ENCODE measurements at places on chromosomes 4 and X.

GRCh38 chr4:1542516-1543320, 136.5 kb upstream of the NKX1-1 start:
- H3K4me3 ChIP-seq = no peak overlapping the region
- DNase-seq = no peak
- peaks cover 4% of the 10 kb centered on the region for H3K27me3 ChIP-seq
- no peak overlapping the region for H3K27ac ChIP-seq

DNA sequence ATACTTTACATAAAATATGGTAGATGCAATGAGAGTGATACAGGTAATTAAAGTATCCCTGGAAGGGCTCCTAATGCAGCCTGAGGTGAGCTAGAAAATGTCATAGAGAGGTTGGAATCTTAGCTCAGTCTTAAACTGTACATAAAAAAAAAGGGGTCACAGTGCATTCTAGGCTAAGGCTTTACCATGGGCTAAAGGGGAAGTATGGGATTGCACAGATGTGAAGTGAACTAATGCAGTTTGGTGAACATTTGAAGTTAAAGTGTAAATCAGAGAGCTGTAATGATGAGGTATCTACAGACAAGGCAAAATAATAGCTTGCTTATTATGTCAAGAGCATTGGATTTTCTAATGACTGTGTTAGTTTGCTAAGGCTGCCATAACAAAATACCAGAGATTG, 405.9 kb downstream of the ADGRL3 start:
- H3K27me3 ChIP-seq = no peaks in the 10 kb centered on the region
- DNase-seq = no peak
- no peaks in the 10 kb centered on the region for H3K36me3 ChIP-seq
- H3K27ac ChIP-seq = no peak overlapping the region
- no peaks in the 10 kb centered on the region for H3K4me1 ChIP-seq

- H3K27me3 ChIP-seq = no peaks in the 10 kb centered on the region
- H3K4me1 ChIP-seq = no peaks in the 10 kb centered on the region
- no peak for DNase-seq
- H3K27ac ChIP-seq = no peak overlapping the region
- H3K4me3 ChIP-seq = no peak overlapping the region
Observed at GRCh38 chr4:6368096-6368495, 98.4 kb downstream of the WFS1 start.

GRCh38 chr4:83082777-83083176, 31.8 kb downstream of the PLAC8 start:
- H3K4me3 ChIP-seq = no peak overlapping the region
- peaks cover 6% of the 10 kb centered on the region for H3K36me3 ChIP-seq
- no peak overlapping the region for H3K27ac ChIP-seq
- H3K4me1 ChIP-seq = peaks cover 29% of the 10 kb centered on the region
- peak; percentile 58 for DNase-seq
- H3K27me3 ChIP-seq = no peaks in the 10 kb centered on the region

- no peak overlapping the region for H3K4me3 ChIP-seq
- no peak overlapping the region for H3K27ac ChIP-seq
- no peaks in the 10 kb centered on the region for H3K27me3 ChIP-seq
- no peaks in the 10 kb centered on the region for H3K4me1 ChIP-seq
- no peak for DNase-seq
- no peaks in the 10 kb centered on the region for H3K36me3 ChIP-seq
Observed at GRCh38 chr4:129822701-129823100, 726.7 kb downstream of the C4orf33 start.

DNA sequence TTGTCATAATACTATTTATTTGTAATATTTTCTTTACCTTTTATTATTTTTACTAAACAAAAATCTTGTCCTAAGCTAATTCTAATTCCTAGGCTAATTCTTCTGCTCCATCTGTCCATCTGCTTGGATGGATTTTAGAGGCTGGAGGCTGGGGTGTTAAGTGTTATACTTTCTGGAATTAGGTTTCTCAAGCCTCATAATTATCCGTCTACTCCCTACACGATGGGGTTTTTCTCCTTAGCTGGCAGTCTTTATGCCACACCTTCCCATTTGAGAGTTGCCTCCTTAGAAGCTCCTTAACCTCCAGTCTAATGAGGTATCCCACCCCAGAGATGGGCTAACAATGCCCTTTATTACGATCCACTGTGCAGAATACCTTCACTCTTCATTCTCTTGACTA, 37.6 kb upstream of the LGI2 start:
- H3K4me3 ChIP-seq = no peak overlapping the region
- H3K36me3 ChIP-seq = no peaks in the 10 kb centered on the region
- H3K4me1 ChIP-seq = no peaks in the 10 kb centered on the region
- DNase-seq = no peak
- no peak overlapping the region for H3K27ac ChIP-seq

DNA sequence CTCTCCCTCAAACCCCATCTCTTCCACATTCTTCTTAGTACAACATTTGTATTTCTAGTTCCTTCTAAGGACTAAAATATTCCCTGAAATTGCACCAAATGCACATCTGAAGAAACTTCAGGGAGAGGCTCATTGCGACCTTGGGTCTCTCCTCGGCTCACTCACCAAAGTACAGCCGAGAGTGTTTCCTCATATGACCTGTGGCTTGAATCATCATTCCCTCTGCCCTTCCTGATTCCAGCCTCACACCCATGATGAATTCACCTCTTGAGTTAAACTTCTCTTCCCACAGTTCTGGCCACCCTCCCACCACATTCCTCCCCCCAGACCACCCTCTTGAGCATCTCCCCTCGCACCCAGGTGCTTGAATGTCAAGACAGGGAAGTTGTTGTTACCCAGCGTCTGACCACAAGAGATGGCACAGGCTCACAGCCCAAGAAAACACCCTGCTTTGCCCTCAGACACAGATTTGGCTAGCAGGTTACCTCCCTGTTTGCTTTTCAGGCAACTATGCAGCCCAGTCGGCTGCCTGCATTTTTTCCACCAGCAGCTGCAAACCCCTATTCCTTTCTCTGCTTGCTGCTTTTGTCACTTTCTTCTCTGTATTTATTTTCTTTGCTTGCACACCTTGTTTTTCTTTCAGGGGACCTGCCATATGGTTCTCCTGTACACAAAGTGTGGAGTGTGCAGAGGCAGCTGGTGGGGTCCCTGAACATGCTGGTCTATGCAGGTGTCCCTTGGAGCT, 214.8 kb downstream of the SPATA18 start:
- no peaks in the 10 kb centered on the region for H3K36me3 ChIP-seq
- no peak for DNase-seq
- no peak overlapping the region for H3K4me3 ChIP-seq
- H3K27ac ChIP-seq = no peak overlapping the region
- H3K27me3 ChIP-seq = no peaks in the 10 kb centered on the region

All from activated CD8-positive, alpha-beta memory T cell treated with anti-CD3 and anti-CD28 coated beads, Interleukin-2, amount 10 ng/mL, durations not matched to agents 7 days and 5 days (primary cell).